ENCODE measurements at places on chromosomes 3 and 15.

DNA sequence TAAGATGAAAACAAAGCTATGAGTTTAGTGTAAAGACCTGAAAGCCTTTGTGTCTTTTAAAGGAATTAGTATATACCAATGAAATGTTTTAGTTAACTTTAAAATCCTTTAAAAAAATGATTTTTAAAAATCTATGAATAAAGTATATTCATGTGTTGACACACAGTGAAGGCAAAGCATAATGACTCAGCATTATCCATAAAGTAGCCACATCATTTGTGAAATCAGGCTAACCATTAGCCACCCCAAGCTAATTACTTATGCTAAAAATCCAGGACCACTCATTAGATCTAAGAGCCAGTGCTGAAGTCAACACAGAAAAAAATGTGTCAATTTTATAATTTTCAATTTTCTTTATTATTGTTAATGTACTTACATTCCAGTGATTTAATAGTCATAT is 310.2 kb downstream of the TBC1D5 start:
- DNase-seq, result no peak

GRCh38 chr3:44069276-44069675 is 172.4 kb upstream of the TOPAZ1 start:
- DNase-seq, result no peak

DNA sequence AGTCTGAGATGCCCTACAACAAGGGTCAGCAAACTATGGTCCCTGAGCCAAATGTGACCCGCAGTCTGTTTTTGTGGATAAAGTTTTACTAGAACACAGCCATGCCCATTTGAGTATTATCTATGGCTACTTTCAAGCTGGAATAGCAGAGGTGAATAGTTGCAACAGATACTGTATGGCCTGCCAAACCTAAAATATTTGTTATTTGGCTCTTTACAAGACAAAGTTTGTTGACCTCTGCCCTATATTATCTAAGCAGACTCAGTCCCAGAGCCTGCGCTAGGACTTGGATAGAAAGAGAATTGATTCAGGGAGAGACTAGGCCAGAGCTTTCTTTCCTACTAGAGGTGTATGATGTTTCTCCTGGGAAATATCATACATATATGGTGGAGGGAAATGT is 81.7 kb upstream of the NMNAT3 start:
- no peak for DNase-seq

DNA sequence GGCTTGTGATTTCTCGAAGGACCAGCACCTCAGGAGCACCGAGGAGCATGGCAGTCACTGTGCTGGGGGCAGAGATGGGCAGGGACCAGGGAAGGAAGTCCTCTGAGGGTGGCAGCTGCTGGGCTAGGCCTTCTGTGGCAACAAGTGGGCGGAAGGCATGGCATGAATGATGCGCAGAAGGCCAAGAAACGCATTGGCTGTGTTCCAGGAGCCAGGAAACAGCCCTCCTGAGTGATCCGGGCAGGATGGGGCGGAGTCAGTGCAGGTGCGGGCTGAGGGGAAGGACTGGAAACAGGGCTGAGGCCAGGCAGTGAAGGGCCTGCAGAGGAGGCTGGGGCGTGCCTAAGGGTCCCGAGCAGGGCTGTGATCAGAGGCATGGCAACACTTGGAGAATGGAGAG is 23.6 kb downstream of the MRPS11 start:
- DNase-seq, result no peak

DNA sequence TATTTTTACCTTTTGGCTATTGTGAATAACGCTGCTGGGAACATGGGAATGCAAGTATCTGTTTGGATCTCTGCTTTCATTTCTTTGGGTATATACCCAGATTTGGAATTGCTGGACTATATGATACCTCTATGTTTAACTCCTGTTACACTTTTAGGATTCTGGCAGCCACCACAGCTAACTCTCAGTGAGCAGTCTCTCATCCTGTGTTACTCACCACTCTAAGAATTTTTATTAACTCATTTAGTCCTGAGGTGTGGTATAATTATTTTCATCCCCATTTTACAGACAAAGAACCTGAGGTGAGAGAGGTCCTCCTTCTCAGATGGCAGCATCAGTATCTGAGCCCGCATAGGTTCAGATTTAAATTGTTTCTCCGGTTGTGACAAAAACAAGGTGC is 1.1 kb downstream of the SPATA12 start:
- no peak for DNase-seq

DNA sequence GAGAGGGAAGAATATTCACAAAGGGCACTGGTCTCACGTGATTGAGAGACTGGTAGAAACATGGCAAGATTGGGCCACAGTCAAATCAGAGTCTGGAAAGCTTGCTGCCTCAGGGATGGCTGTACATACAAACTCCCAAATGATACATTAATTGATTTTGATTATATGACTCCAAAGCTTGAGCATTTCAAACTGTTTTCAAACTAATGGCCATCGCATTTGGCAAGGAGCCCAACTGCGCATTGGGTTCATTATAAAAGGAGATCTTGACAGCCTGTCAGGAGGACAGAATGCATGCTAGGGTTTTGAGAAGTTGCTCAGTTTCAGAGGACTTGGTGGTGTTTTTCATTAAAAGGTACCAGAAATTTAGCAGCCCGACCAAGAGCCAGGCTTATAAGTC is 117.7 kb downstream of the PTPRG start:
- DNase-seq, result no peak

- DNase-seq, result no peak
These were observed 58.4 kb downstream of the NOX5 start for GRCh38 chr15:69072906-69073305.

- DNase-seq, result no peak
These were observed 95.0 kb downstream of the ADCY5 start for GRCh38 chr3:123353850-123354233.

GRCh38 chr3:65265511-65265910 is 577.7 kb upstream of the ADAMTS9 start:
- no peak for DNase-seq

DNA sequence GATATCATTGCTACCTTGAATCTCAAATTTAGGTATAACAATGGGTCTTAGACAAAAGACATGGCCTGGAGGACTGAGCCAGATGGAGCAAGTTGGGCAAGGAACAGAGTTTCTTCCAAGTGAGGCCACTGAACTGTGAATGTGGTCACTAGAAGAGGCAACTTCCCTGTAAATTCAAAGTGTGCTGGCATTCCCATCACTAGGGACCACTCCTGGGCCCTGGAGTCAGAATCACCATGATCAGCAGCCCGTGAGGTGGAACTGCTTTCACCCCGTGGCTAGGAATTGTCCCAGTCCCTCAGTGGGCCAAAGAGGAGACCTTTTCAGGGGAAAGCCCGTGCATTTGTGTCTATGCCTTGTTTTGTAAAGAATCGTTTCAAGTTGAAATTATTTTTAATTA is 47.3 kb downstream of the HES1 start:
- DNase-seq, result no peak

GRCh38 chr15:31265090-31265870 is 61.4 kb upstream of the KLF13 start:
- DNase-seq, result no peak

DNA sequence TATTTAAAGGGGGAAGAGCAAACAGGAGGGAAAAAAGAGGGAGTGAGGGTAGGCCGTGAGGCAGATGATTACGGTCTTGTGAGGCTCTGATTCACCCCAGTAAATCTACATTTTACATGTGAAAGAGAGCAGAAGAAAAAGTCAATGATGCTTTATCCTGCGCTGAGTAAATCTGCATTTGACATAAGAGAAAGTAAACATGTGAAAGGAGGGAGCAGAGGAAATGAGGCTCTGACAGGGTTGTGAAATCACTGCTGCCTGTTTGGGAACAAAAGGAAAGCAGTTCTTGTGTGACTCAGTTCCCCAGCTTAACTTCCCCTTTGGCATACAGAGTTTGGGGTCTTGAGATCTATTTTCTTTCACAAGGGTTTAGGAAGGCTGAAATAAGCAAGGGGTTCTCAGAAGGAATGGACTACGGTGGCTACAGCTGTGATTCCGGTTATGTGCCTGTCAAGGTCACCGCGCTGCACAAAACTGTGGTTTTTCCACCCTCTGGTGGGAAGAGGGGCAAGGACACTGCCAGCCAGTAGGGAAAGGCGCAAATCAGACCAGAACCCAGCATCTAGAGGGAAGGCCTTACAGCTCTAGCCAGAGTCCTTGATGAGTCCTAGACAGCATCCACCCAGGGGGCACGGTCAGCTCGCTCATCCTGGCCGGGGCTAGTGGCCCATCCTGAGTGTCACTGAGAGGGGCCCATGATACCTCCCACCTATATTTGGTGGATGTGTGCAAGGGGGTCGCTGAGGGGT is 18.9 kb upstream of the HCN4 start:
- DNase-seq, result no peak

- DNase-seq, result no peak
These were observed 246.5 kb downstream of the MYRIP start for GRCh38 chr3:40055956-40056355.

DNA sequence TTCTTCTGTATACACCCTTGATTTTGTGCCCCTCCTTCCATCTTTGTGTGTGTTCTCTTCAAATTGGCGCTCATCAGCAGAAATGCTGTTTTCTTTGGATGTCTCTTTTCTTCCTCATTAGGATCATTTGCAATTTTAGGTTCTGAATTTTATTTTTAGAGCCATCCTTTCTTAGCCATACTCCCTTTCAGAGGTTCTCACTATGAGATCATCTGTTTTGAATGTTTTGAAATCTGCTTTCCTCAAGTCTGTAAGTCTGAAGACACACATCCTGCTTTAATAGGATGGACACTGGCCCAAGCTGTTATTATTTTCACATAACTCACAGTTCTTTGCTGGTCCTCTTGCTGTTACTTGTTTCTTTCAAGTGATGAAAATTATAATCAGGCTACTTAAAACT is 124.8 kb downstream of the BDH1 start:
- no peak for DNase-seq

GRCh38 chr3:179224584-179224983 is 26.3 kb downstream of the KCNMB3 start:
- no peak for DNase-seq

GRCh38 chr3:186920301-186920700 is 10.0 kb upstream of the ST6GAL1 start:
- no peak for DNase-seq

DNA sequence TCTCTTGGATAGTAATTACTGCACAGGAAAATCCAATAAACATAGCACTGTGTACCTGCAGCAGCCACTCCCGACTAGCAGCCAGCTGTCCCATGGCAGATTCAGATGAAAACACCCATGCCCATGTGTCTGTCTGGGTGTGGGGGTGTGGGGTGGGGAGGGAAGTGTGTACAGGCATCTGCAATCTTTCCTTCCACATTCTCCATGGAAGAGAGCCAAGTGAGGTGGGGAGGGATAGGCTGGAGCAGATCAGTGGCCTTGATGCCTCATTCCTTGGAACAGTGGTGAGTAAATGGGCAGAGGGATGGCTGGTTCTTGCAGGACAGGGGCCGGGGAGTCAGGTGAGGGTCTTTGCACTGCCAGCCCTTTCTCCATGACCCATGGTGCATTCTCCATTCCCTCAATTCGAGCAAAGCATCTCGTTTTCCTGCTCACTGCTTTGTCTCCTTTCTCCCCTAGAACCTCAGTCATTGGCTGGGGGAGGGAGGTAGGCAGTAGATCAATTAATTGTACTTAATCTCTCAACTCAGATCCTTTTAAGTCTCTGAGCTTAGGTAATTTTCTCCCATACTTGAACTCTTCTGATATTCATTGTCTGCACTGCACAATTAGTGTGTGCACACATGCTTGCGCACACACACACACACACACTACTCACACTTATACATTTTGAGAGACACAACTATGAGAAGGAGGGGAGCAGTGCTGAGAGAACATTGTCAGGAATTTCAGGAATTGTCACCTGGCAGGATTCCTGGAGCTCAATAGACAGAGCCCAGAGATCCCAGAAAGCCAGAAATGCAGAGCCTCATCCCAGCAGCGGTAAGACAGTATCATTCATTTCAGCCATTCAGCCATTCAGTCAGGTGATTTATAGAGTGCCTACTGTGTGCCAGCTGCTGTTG is 31.9 kb downstream of the PDIA5 start:
- DNase-seq, result no peak

- no peak for DNase-seq
These were observed 137.7 kb downstream of the IGF1R start for GRCh38 chr15:98785807-98786621.

- no peak for DNase-seq
These were observed 630 bp downstream of the SNRK start for GRCh38 chr3:43286841-43287499.

DNA sequence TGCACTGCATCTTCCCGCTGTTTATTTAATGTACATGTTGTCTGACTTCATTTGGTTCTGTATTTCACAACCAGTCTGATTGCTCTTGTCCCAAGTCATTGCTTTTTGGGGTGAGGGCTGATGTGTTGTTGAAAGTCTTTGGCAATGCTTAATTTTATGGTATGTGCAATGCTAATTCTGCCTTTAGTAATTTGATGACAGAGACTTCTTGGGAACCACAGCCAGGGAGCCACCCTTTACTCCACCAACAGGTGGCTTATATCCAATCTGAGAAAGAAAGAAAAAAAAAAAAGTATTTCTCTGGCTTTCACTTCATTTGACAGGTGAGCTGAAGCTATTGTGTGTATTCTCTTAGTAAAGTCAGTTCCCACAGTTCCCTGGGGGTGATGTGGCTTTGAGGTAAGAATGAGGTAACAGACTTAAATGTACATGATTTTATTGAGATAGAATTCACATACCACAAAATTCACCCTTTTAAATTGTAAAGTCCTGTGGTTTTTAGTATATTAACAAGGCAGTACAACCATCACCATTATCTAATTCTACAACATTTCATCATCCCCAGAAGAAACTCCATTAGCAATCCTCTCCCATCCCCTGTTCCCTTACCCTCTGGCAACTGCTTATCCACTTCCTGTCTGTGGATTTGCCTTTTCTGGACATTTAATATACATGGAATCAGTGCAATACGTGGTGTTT is 97.3 kb downstream of the SLCO3A1 start:
- DNase-seq, result no peak

DNA sequence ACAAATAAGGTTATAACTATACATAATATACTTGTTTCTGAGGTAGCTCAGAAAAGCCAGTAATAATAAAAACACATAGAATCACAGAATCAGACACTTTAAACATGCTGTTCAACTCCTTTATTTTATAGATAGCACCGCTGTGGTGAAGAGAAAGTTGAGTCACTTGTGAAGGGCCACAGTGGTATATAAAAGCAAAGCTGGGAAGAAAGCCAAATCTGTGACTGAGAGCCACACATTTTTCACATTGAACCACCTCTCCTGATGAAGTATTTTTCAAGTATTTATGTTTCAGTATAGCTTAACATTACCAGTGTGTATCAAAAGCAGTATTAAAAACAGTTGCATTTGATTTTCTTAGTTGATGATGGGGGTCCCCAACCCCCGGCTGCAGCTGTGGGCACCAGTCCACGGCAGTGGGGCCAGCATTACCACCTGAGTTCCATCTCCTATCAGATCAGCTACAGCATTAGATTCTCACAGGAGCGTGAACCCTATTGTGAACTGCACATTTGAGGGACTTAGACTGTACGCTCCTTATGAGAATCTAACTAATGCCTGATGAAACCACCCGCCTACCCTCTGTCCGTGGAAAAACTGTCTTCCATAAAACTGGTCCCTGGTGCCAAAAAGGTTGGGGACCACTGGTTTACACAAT is 46.2 kb downstream of the TBL1XR1 start:
- DNase-seq, result no peak

- DNase-seq, result no peak
These were observed 1.1 kb downstream of the PDIA5 start for GRCh38 chr3:123067689-123068600.

Data from cortex of kidney (tissue), 1 donor.